A549 treated with Mapracorat at 1 μM for 4 hours (cell line): ENCODE measurements at places on chromosomes 13 and 19. TPM values are rescaled to one million over a fixed set of nuclear protein-coding genes. Genes with fewer than 3 reads are reported as not detected.

Gene CPT1C
- total RNA-seq, result 11.0 to 15.0 TPM (median 14.0 TPM) in 5 replicates

Gene ZSWIM4
- 2.9 to 4.5 TPM (median 4.0 TPM) in 5 replicates for total RNA-seq

Gene MYBPC2
- 0.03 TPM in 1 of 5 replicates, not detected in the others for total RNA-seq

Gene FBXL12
- total RNA-seq, result 12.3 to 13.9 TPM (median 12.7 TPM) in 5 replicates

Gene ZNF541
- not detected in 5 replicates for total RNA-seq

Gene ATP1A3
- total RNA-seq, result 3.4 to 4.8 TPM (median 4.1 TPM) in 5 replicates

Gene FGF22
- 0.28 to 0.77 TPM (median 0.72 TPM) in 5 replicates for total RNA-seq
